ENCODE measurements at places on chromosomes 5 and 9. TPM values are rescaled to one million over a fixed set of nuclear protein-coding genes. Genes with fewer than 3 reads are reported as not detected.

SPATA31A1 gene
- not detected for total RNA-seq

MEIKIN gene
- 0.14 TPM for total RNA-seq

PCDHGB2 gene
- 0.28 TPM for total RNA-seq

ADRA1B gene
- 0.09 TPM for total RNA-seq

TLX3 gene
- total RNA-seq, result not detected

MARCOL gene
- not detected for total RNA-seq

ROPN1L gene
- total RNA-seq, result 0.42 TPM

NDUFB6 gene
- 58.2 TPM for total RNA-seq

NEURL1B gene
- 4.7 TPM for total RNA-seq

ACTBL2 gene
- not detected for total RNA-seq

EGFLAM gene
- 24.0 TPM for total RNA-seq

SPEF2 gene
- total RNA-seq, result 5.5 TPM

ADAMTSL2 gene
- total RNA-seq, result 1.7 TPM

HTR4 gene
- total RNA-seq, result not detected

ARSI gene
- 0.76 TPM for total RNA-seq

COL23A1 gene
- 1.5 TPM for total RNA-seq

ANXA2R gene
- 18.6 TPM for total RNA-seq

PDGFRB gene
- 6.0 TPM for total RNA-seq

OR1J2 gene
- not detected for total RNA-seq

FOXD4L3 gene
- total RNA-seq, result 0.94 TPM

RASEF gene
- 3.9 TPM for total RNA-seq

SLC46A2 gene
- 24.6 TPM for total RNA-seq

SPINK7 gene
- 1.2 TPM for total RNA-seq

SPOCK1 gene
- 3.7 TPM for total RNA-seq

ZNF367 gene
- total RNA-seq, result 12.1 TPM

KIF4B gene
- 0.05 TPM for total RNA-seq

DIPK1B gene
- total RNA-seq, result 10.1 TPM

THOC3 gene
- total RNA-seq, result 38.0 TPM

TLR4 gene
- total RNA-seq, result 8.5 TPM

FAM174A gene
- 8.7 TPM for total RNA-seq

TMEM252 gene
- not detected for total RNA-seq

PCDHB7 gene
- total RNA-seq, result 0.14 TPM

PCDHA3 gene
- under 0.01 TPM for total RNA-seq

MAMDC4 gene
- total RNA-seq, result 1.3 TPM

DOCK2 gene
- 99.4 TPM for total RNA-seq

ZNF483 gene
- 2.6 TPM for total RNA-seq

PKD2L2 gene
- not detected for total RNA-seq

PCDHAC1 gene
- 0.05 TPM for total RNA-seq

MRPL22 gene
- total RNA-seq, result 45.9 TPM

ZNG1E gene
- 33.1 TPM for total RNA-seq

BTNL3 gene
- total RNA-seq, result not detected

SLC6A7 gene
- under 0.01 TPM for total RNA-seq

FOXD4L5 gene
- total RNA-seq, result 0.09 TPM

CDK9 gene
- total RNA-seq, result 38.9 TPM

LCN6 gene
- total RNA-seq, result not detected

PCDHGB6 gene
- total RNA-seq, result 0.61 TPM

MOB3B gene
- total RNA-seq, result 2.3 TPM

PNPLA7 gene
- total RNA-seq, result 1.6 TPM

IL5 gene
- total RNA-seq, result not detected

All from thymus (tissue), 14 donors.